ENCODE measurements at places on chromosomes 11 and 22.

DNA sequence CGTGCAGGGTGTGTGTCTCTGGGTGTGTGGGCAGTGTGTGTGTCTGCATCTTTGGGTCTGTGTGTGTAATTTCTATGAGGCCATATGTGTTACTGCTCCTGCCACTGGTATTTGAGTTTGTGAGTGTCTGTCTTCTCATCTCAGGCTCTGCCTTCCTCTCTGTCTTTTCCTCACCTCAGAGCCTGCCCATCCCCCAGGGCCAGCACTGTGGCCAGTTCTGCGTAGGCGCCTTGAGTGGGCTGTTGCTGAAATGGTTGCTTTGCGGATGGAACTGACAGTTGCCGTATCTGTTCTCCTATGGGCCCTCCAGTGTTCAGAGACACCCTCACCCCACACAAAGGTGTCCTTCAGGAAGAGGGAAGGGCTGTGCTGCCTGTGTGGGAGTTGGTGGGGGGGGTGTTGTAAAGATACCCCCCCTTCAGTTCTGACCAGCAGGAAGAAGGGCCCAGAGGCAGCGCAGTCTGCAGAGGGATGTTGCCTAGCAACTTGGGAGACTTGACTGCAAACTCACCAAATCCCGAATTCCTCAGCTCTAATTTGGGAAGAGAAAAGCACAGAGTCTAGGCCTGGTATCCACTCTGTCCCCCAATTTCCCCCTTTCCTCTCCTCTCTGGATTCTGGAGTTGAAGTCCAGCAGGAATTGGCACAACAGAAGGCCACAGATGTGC lies 2.0 kb upstream of the NRGN start:
- DNase-seq, result no peak

- no peak for DNase-seq
These were observed 354.8 kb downstream of the ETS1 start for GRCh38 chr11:128232588-128232987.

DNA sequence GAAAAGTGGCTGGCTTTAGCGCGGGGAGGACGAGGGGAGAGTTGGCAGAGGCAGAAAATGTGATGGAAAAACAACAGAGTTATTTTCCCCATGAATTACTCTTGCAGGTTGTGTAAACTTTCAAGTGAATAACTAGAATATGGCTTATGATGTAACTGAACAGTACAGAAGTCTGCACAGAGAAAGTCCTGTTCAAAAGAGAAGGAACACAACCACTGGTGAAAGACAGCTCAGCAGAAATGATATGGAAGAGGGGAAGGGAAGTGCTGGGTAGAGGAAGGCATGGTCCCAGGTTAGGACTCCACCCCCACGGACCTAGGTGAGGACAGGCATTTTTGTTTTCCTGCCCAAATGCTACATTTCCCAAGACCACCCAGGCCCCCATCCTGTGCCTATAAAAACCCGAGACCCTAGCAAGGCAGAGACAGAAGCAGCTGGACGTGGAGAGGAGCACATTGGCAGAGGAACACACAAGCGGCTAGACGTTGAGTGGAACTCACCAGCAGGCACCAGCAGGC lies 77.7 kb downstream of the MAML2 start:
- no peak for DNase-seq

DNA sequence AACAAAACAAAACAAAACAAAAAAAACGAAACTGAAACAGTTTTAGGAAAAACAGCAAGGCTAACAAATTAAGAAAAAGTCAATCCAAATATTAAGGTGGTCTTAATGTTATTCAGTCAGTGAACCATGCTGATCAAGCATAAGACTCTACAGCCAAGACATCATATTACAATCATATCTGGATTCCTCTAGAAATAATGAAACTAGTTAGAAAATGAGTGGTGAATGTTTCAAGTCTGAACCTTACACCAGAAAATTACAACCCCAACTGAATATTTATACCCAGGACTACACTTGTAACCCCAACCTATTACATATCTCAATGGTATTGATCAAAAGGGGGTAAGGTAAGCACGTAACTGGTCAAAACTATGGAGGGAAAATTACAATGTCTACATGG lies 48.8 kb downstream of the ACAT1 start:
- DNase-seq, result no peak

- DNase-seq, result no peak
These were observed 28.6 kb downstream of the APOL5 start for GRCh38 chr22:35746248-35746647.

GRCh38 chr11:46391578-46392420 lies at the start of gene CHRM4:
Gene CHRM4, minus strand, starts transcription at chr11:46391776. Its CDS starts 5,219 bp downstream, at chr11:46386557.
- peak; percentile 74 for DNase-seq

- DNase-seq, result no peak
These were observed 207.5 kb upstream of the ZBED5 start for GRCh38 chr11:11065396-11065795.

DNA sequence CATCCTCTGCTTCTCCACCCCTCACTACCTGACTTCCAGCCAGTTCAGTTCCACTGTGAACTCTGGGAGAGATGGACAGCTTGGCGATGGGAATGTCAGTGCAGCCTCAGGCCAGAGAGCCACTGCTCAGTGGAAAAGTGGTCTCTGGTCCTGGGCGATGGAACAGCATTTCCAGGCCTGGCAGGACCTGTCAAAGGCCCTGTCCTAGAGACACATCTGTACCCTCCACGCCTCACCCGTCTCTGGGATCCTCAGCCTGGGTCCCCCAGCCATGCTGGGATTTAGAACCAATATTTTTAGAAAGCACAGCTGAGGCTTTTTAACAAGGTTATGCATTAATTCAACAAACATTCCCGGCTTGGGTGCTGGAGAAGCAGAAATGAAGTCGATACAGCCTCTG lies 165.7 kb downstream of the MN1 start:
- DNase-seq, result no peak

GRCh38 chr11:66070604-66071380 lies 720 bp downstream of the PACS1 start:
- no peak for DNase-seq

GRCh38 chr11:29119707-29120618 lies 896.9 kb downstream of the KCNA4 start:
- no peak for DNase-seq

- no peak for DNase-seq
These were observed 299.5 kb downstream of the BUD13 start for GRCh38 chr11:116473206-116473769.

GRCh38 chr11:67634366-67635230 lies 4.9 kb upstream of the NUDT8 start:
- DNase-seq, result no peak

GRCh38 chr11:73048446-73048845 lies 93.7 kb downstream of the FCHSD2 start:
- no peak for DNase-seq

DNA sequence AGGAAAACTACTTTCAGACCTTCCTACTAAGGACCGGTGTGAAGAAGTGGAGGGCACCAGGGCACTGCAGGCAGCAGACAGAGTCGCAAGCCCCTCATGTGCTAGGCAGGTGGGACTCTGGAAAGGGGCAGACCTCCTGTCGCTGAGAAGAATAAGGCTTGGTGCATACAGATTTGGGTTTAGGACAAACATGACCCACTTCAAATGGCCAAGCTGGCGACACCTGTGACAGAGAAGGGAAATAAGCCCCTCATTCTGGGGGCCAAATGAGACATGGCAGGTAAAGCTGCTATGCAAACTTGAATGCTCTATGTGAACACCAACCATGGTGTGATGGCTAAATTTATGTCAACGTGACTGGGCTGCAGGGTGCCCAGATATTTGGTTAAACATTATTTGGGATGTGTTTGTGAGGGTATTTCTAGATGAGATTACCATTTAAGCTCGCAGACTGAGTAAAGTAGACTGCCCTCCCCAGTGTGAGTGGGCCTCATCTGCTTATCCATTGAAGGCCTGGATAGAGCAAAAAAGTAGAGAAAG lies 112.4 kb upstream of the PITPNB start:
- DNase-seq, result no peak

DNA sequence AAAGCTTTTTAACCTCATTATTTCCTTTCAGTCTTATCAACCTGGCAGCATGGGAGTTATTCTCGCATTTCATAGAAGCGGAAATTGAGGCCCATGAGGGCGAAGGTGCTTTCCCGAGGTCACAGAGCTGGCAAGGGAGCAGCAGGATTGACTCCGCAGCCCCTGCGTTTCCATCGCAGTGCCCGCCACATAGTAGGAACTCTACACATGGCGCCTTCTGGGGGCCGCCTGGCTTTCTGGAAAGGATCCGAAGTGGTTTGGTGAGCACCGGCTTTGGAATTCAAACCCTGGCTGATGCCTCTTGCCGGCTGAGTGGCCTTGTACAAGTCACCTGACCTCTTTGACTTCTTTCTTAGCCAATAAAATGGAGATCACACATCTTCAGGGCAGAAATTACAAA lies 93.4 kb downstream of the CEP164 start:
- DNase-seq, result no peak

- DNase-seq, result no peak
These were observed 337.8 kb downstream of the BUD13 start for GRCh38 chr11:116434986-116435385.

GRCh38 chr11:133115099-133115498 lies 417.2 kb downstream of the OPCML start:
- peak; percentile 10 for DNase-seq

DNA sequence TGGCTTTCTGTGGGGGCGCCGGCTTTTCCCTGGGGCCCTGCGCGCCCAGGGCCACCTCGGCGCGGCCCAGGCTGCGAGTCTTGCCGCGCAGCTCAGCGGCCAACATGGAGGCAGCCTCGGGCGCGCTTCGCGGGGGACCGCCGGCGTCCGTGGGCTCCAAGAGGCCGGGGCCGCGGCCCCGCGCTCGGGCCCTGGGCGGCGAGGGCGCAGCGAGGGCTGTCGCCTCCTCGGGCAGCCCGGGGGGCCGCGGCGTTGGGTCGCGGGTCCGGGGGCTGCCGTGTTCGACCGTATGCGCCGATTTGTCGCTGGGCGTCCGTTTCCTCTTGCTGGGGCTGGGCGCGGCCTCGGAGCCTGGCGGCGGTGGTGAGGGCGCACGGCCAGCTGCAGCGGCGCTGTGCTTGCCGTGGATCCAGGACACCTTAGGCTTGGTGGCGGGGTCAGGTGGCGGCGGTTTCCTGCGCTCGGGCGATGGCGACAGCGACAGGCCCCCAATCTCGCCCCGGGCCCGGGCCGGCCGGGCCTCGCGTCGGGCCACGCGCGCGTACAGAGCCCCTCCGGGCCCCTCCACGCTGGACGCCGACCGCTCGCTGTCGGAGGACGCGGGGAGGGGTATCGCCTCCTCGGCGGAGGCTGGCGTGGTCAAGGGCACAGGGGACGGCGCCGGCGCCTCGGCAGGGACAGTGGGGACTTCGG lies 11.9 kb downstream of the SCARF2 start:
- no peak for DNase-seq

- DNase-seq, result no peak
These were observed 42.0 kb upstream of the HORMAD2 start for GRCh38 chr22:30038219-30038618.

DNA sequence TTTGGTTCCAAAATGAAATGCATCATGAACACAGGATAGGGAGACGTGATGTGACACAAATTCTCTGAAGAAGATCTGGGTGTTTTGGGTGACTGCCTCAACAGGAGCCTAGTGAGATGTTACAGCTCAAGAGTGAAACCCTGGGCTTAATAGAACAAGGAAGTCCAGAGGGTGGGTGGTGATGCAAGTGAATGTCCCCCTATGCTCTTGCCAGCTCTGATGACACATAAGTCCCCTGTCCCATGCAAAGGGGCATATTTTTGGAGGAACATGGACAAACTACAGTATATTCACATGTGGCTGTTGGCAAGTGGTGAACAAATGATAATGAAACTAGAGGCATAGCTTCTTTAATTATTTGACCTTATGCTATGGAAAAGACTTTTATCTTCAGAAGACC lies 9.2 kb downstream of the CRTAM start:
- DNase-seq, result no peak

GRCh38 chr22:36781656-36782627 lies 6.0 kb upstream of the IFT27 start:
- DNase-seq, result peak; percentile 50

DNA sequence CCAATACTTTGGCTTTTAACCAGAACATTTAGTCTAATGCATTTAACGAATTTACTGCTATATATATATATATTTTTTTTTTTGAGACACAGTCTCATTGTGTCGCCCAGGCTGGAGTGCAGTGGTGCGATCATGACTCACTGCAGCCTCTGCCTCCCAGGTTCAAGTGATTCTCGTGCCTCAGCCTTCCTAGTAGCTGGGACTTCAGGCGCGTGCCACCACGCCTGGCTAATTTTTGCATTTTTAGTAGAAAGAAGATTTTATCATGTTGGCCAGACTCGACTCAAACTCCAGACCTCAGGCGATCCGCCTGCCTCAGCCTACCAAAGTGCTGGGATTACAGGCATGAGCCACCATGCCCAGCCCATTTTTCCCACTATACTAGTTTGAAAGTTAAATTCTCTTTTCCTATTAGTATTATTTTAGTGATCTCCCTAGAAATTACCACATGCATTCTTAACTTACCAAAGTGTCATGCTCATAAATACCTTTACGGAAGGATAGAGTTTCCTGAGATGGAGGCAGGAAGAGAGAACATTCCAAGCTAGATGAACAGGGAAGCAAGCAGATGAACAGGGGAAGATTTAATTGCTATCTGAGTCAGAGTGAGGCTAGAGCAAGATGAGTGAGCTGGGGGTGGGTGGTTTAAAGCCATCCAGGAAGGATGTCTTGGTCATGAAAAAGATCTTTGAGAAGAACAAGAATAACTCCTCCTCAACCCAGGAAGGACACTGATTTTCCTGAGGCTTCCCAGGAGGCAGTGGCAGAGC lies 4.4 kb upstream of the PGAP2 start:
- no peak for DNase-seq

DNA sequence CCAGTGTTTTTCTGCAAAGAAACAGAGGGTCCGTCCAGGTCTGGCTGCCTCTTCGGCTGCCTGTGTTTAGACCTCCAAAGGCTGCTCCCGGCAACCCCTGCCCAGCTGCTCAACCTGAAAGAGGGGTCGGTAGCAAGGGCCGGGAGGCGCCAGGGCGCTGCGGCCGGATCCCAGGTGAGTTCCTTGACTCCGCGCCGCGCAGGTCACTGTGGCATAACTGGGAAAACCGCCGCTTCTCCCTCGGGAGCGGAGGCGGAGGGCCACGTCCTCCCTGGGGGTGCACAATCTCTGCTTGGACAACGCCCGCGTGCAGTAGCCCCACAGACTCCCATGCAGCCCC lies 1.0 kb upstream of the BRSK2 start:
- peak; percentile 15 for DNase-seq

All from NCI-H1092 treated with DMSO at 0.1 percent for 48 hours (cell line).